ENCODE measurements at places on chromosomes 1 and 21.

GRCh38 chr1:182193908-182194550 lies 132.5 kb upstream of the ZNF648 start:
- DNase-seq, result no peak

- no peak for DNase-seq
These were observed 111.1 kb upstream of the COA6 start for GRCh38 chr1:234262007-234262753.

GRCh38 chr1:164524810-164525209 lies 34.2 kb upstream of the PBX1 start:
- no peak for DNase-seq

GRCh38 chr1:48616710-48617109 lies 144.7 kb upstream of the SPATA6 start:
- no peak for DNase-seq

- no peak for DNase-seq
These were observed 206.2 kb upstream of the C1orf87 start for GRCh38 chr1:60279798-60280197.

GRCh38 chr1:79551321-79551720 lies 544.8 kb upstream of the ADGRL4 start:
- DNase-seq, result no peak

DNA sequence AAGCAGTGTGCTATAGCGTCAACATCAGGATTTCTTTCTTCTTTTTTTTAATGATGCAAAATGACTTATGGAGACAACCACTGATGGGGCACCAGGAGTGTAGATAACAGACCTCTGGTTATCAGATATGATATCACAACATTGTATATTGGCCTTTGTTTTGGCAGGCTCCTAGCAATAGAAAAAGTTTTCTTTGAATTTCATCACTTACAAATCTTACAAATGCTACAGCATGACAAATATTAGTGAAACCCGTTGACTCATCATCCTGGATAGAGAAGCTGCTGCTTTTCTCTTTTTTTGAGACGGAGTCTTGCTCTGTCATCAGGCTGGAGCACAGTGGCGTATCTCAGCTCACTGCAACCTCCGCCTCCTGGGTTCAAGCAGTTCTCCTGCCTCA lies 92.9 kb downstream of the LTN1 start:
- DNase-seq, result no peak

- no peak for DNase-seq
These were observed 64.8 kb downstream of the FCRL5 start for GRCh38 chr1:157487504-157487903.

GRCh38 chr1:173043253-173043652 lies 7.5 kb downstream of the TNFSF18 start:
- DNase-seq, result no peak

GRCh38 chr21:33394260-33394659 lies 9.0 kb upstream of the IFNGR2 start:
- no peak for DNase-seq

DNA sequence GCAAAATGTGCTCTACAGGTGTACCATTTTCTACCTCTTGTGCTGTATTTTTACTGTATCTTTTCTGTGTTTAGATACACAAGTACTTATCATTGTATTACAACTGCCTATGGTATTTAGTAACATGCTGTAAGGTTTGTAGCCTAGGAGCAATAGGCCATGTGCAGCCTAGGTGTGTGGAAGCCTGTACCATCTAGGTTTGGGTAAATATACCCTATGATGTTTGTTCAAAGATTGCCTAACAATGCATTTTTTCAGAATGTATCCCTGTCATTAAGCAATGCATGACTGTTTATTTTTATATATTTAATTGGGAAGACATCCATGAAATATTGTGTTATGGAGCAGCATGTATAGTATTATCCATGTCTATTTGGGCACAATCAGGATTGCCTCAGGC lies 11.0 kb downstream of the ETV3L start:
- no peak for DNase-seq

Measured in cortex of kidney (tissue), 1 donor.